ENCODE measurements at places on chromosomes 12 and 14.

- DNase-seq = no peak
Observed at GRCh38 chr14:58912287-58912686, 274.5 kb downstream of the DACT1 start.

DNA sequence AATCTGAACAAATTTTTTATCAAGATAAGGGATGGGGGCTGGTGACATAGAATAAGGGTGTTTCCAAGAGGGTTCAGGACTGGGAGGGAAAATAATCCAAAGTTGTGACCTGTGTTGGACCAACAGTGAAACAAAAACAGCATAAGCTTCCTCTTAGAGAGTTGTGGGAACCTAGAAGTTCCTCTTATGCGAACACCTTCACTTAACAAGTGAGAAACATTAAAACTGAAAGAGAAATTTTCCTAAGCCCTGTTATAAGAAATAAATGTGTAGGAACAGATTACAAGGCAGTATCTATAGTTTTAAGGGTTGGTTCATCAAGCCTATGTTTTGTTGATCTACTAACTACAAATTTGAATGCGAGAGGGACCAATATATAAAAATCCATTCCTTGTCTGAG is 58.4 kb downstream of the LLPH start:
- peak; percentile 22 for DNase-seq

DNA sequence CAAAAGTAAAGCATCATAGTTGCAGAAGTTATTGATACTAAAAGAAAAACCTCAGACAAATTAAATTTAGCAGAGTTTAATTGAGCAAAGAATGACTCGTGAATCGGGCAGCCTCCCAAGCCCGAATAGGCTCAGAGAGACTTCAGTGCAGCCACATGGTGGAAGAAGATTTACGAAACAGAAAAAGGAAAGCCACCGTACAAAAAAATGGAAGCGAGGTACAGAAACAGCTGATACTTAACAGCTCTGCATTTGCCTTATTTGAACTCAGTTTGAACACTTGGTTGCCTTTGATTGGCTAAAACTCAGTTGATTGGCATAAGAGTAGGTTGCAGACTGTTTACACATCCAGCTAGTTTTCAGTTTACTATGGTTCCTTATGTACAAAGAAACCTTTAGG is 12.9 kb downstream of the TTC9 start:
- DNase-seq = no peak

GRCh38 chr12:51441583-51441982 is 17.0 kb downstream of the SLC4A8 start:
- no peak for DNase-seq

GRCh38 chr14:77646907-77647306 is 30.5 kb upstream of the SPTLC2 start:
- no peak for DNase-seq

DNA sequence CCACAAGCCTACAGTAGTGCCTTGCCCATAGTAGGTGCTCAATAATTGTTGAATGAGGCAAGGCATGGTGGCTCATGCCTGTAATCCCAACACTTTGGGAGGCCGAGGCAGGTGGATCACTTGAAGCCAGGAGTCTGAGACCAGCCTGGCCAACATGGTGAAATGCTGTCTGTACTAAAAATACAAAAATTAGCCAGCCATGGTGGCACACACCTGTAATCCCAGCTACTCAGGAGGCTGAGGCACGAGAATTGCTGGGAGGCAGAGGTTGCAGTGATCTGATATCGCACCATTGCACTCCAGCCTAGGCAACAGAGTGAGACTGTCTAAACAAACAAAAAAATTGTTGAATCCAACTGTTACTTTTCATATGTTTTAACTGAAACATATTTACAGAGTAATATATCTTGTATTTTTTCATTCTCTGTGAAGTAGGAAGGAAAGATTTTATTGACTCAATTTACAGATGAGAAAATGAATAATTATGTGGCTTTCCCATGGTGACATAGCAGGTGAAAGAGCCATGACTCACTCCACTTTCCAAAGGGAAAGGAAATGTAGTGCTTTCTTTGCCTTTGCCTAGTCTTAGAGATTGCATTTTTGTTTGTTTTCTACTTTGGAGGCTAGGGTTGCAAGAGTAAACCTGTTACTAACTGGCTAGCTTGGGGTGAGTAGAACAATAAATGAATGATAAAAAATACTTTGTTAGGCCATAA is 95.4 kb upstream of the SLC38A4 start:
- DNase-seq = no peak

DNA sequence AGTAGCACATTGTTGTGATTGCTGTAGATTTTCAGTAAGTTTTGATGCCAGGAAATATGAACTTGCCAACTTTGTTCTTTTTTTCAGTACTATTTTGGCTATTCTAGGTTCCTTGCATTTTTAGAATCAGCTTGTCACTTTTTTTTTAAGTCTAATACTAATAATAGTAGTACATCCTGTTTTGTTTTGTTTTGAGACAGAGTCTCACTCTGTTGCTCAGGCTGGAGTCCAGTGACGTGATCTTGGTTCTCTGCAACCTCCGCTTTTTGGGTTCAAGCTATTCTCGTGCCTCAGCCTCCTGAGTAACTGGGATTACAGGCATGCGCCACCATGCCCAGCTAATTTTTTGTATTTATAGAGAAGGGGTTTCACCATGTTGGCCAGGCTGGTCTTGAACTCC is 16.5 kb downstream of the PWP1 start:
- no peak for DNase-seq

GRCh38 chr14:65961004-65961403 is 525.2 kb upstream of the CCDC196 start:
- DNase-seq = peak; percentile 51

DNA sequence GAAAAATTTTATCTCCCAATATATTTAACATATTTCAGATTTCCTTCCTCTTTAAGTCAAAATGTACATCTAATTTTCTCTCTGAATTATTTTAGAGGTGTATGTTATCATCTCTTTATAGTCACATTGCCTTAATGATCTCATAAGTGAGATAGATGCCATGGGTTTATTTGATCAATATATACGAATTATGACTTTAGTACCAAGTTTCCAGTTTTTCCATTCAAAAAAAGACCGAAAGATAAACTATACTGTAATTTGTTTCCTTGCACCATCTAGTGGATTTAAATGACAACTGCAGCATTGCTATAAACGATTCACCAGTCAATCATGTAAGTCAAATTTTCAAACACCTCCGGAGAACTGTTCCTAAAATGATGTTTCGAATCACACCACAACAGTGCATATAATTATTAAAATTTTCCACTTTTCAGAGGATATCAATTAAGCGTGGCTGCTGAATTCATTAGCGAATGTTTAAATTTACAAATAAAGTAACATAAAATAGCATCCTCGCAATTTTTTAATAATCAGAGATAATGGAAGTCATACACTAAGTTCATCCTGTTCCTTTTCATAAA is 419 bp upstream of the ATXN7L3B start:
- peak; percentile 83 for DNase-seq

DNA sequence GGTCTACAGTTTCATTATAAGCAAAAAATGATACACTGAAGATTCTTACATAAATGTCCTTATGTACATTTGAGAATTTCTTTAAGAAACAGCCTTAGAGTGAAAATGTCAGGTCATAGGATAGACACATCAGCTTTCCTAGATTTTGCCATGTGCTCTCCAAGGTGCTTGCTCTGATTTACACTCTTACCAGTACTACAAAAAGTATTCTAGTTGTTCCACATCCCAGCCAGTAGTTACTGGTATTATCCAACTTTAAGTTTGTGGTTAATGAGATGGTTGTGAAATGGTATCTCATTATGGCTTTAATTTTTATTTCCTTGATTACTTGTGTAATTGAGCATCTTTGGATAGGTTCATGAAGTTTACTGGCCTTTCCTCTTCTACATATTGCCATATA is 5.0 kb upstream of the LRRK2 start:
- no peak for DNase-seq

Data from Kasumi-1 (cell line).